Effector memory CD4-positive, alpha-beta T cell (primary cell): ENCODE measurements at places on chromosomes 4 and X.

GRCh38 chr4:153974452-153974851 lies 185.6 kb upstream of the SFRP2 start:
- H3K4me1 ChIP-seq = no peaks in the 10 kb centered on the region
- no peak overlapping the region for H3K27ac ChIP-seq
- H3K36me3 ChIP-seq = no peaks in the 10 kb centered on the region
- H3K27me3 ChIP-seq = no peaks in the 10 kb centered on the region
- no peak overlapping the region for H3K4me3 ChIP-seq

DNA sequence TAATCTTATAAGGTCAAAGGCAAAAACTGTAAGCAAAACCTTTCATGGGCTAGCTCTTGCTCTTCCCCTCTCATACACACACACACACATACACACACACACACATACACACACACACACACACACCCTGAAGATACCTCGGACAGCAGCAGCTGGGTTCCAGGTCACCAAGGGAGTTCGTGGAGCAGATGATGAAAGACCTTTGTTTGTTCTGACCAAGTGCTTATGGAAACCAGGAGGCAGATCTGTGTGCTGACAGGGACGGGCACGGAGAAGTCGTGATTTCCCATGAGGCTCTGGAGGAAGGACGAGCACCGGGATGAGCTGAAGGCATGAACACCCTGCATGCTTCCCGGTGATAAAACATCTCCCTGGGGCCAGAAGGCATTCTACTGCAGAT lies 35.4 kb upstream of the CRMP1 start:
- H3K4me1 ChIP-seq = no peaks in the 10 kb centered on the region
- H3K36me3 ChIP-seq = no peaks in the 10 kb centered on the region
- no peaks in the 10 kb centered on the region for H3K27me3 ChIP-seq
- H3K4me3 ChIP-seq = no peak overlapping the region

- no peak overlapping the region for H3K27ac ChIP-seq
- no peaks in the 10 kb centered on the region for H3K27me3 ChIP-seq
- H3K4me1 ChIP-seq = no peaks in the 10 kb centered on the region
- no peak overlapping the region for H3K4me3 ChIP-seq
- DNase-seq = no peak
These were observed 19.9 kb downstream of the PGRMC2 start for GRCh38 chr4:128267745-128268144.

- H3K4me1 ChIP-seq = no peaks in the 10 kb centered on the region
- H3K27me3 ChIP-seq = no peaks in the 10 kb centered on the region
- no peak for DNase-seq
These were observed 46.2 kb downstream of the REELD1 start for GRCh38 chr4:146260521-146260920.

DNA sequence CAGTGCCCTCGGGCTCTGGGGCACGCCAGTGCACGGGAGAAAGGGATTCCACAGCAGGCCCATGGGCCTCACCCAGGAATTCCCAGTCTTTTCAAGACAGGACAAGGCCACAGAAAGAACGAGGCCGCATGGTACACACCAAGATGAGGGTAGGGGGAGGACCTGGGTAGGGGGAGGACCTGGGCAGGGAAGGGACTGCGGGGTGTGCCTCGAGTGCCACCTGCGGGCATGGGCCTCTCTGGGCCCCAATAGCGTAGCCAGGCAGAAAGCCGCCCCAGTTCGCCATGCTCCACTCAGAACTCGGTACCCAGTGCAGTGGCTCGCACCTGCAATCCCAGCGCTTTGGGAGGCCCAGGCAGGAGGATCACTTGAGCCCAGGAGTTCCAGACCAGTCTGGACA lies 14.0 kb upstream of the DUSP9 start:
- H3K4me3 ChIP-seq = no peak overlapping the region
- H3K36me3 ChIP-seq = no peaks in the 10 kb centered on the region
- H3K27ac ChIP-seq = no peak overlapping the region
- H3K27me3 ChIP-seq = no peaks in the 10 kb centered on the region

- no peak for DNase-seq
- no peaks in the 10 kb centered on the region for H3K4me1 ChIP-seq
- no peaks in the 10 kb centered on the region for H3K27me3 ChIP-seq
- no peak overlapping the region for H3K4me3 ChIP-seq
- no peaks in the 10 kb centered on the region for H3K36me3 ChIP-seq
These were observed 188.4 kb downstream of the SHROOM3 start for GRCh38 chr4:76623217-76624045.

DNA sequence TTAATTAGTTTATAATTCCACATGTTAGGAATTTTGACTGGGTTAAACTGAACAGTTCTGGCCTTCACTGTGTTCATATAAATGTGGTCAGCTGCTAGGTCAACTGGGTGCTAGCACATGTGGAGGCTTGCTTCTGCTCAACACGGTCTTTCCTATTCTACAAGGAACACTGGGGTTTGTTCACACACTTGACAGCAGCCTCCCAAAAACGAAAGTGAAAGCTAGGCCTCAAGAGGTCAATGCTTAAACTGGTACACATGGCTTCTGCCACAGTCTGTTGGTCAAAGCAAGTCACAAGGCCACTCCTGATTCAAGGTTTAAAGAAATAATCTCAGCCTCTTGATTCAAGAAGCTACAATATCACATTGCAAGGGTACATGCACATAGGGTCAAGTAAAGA lies 126.5 kb downstream of the QDPR start:
- no peak overlapping the region for H3K27ac ChIP-seq
- no peaks in the 10 kb centered on the region for H3K36me3 ChIP-seq
- no peaks in the 10 kb centered on the region for H3K4me1 ChIP-seq
- no peaks in the 10 kb centered on the region for H3K27me3 ChIP-seq

DNA sequence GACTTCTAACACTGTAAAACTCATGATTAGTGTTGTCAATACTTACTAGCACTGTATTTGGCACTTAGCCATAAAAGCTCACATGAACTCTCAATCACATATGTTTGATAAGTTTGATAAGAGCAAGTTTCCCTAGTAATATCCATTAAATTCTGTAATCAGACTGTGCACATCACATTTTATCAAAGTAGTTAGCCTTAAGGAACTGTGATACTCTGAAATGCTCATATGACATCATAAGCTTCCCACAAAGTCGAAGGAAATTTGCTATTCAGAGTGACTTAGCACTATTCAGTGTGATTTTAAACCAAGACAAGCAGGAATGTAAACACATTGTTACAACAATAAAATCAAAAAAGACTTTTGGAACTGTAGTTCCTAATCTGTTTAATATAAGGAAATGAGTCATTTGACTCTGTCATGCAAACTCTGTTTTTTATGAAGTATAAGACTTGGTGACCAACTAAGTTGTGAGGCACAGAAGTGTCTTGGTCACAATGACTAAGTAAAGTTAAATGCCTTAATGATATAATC lies 6.7 kb downstream of the SLC7A11 start:
- no peak overlapping the region for H3K27ac ChIP-seq
- H3K36me3 ChIP-seq = no peaks in the 10 kb centered on the region
- H3K27me3 ChIP-seq = no peaks in the 10 kb centered on the region
- H3K4me1 ChIP-seq = no peaks in the 10 kb centered on the region
- no peak overlapping the region for H3K4me3 ChIP-seq

GRCh38 chr4:80388284-80388607 lies 52.7 kb downstream of the CFAP299 start:
- no peak overlapping the region for H3K4me3 ChIP-seq
- H3K27ac ChIP-seq = no peak overlapping the region
- no peak for DNase-seq
- no peaks in the 10 kb centered on the region for H3K36me3 ChIP-seq

DNA sequence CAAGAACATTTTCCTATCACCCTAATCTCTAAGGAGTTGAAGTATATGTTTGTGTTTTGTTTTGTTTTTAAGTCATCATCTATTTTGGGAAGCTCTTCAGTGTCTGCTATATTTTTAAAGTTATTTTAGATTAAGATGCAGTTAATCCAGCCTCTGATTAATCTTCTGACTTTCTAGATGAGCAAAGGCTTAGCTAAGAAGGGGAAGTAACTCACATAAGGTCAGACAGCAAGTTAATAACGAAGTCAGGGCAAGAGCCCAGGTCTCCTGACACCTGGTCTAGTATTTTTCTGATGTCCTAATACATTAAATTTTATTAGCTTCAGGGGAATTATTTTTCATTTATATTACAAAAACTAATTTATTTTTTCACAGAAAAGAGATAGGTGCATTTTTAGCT lies 168.5 kb downstream of the SOWAHB start:
- no peaks in the 10 kb centered on the region for H3K4me1 ChIP-seq
- DNase-seq = no peak
- H3K4me3 ChIP-seq = no peak overlapping the region
- no peaks in the 10 kb centered on the region for H3K27me3 ChIP-seq
- H3K27ac ChIP-seq = no peak overlapping the region

GRCh38 chrX:16814597-16814996 lies 28.3 kb downstream of the TXLNG start:
- H3K27ac ChIP-seq = no peak overlapping the region
- H3K27me3 ChIP-seq = no peaks in the 10 kb centered on the region
- DNase-seq = no peak
- H3K4me3 ChIP-seq = no peak overlapping the region
- no peaks in the 10 kb centered on the region for H3K4me1 ChIP-seq
